ENCODE measurements at places on chromosomes 13 and 19.
A peak's percentile ranks its signal among the peaks of the same experiment; 100 is the strongest.

DNA sequence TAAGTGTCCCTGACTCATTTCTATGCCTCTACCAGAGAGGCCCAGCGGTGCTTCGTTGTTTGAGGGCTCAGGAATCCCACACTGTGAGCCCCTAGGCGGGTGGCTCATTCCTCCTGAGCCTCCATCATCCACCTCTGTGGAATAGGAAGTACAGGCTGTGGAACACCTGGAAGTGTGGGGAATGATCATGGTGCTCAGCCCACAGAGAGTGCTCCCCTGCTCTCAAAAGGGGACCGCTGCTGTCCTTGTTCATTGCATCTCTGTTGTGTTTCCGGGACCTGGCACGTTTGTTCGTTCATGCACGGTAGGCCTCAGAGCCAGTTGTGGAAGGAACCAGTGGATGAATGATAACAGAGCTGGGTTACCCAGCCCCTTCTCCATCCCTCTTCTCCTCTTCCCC lies 1.2 kb downstream of the ACP7 start:
- no peak for DNase-seq

DNA sequence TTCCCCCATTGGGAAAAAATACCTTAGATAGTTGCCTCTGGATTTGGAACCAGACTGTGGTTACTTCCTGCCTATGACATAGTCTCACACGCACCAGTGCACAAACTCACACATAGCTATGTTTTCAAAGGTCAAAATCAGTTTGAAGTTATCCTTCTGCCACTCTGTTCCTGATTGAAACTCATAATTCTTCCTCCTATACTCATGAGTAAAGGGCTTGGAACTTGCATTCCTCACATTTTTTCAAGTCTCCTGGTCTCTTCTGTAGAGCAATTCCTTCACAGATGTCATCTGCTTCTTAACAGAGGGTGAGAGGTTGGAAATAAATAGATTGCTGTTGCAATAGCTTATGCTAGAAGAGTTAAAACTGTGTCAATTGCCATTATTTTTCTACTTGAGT lies 18.6 kb upstream of the POSTN start:
- no peak for DNase-seq

- DNase-seq, result no peak
These were observed 47.3 kb upstream of the GPR183 start for GRCh38 chr13:99354371-99354951.

DNA sequence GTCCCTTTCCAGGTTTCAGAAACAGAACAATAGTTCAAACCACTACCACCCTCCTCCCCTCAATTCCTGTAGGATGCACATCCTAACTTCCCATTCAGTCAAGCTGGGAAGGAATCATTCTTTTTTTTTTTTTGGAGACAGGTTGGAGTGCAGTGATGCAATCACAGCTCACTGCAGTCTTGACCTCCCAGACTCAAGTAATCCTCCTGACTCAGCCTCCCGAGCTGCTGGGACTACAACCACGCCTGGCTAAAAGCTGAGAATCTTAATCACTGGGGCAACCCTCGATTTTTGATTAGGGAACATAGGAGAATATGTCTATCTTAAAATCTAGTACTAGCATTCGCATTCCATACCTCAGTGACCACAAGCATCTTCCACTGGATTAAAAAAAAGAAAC lies 146.2 kb downstream of the ABCC4 start:
- no peak for DNase-seq

DNA sequence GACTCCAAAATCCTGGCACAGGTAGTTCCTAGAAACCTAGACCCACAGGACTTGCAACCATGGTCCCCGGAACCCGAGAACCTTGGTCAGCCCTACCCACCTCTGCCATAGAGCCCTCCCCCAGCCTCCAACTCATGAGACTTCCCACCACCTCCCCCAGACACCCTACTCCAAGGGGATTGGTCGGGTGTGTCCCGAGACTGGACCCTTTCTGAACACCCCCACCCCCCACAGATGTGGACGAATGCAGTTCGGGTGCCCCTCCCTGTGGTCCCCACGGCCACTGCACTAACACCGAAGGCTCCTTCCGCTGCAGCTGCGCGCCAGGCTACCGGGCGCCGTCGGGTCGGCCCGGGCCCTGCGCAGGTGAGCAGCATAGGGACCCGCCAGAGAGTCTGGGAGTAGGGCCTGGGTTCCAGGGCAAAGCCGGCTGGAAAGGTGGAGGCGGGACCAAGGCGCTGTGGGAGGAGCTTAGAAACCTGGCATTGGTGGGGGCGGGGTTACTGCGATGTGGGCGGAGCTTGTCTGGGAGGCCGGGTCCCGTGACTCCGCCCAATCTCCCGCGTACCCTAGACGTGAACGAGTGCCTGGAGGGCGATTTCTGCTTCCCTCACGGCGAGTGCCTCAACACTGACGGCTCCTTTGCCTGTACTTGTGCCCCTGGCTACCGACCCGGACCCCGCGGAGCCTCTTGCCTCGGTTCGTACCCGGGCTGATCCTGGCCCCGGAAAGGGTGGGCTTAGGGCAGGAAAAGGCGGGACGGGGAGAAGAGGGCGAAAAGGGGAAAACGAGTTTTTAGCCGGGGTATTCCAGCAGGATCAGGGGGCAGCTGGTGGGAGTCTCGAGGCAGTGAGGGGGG lies 11.9 kb downstream of the LTBP4 start:
- DNase-seq, result peak; percentile 87

DNA sequence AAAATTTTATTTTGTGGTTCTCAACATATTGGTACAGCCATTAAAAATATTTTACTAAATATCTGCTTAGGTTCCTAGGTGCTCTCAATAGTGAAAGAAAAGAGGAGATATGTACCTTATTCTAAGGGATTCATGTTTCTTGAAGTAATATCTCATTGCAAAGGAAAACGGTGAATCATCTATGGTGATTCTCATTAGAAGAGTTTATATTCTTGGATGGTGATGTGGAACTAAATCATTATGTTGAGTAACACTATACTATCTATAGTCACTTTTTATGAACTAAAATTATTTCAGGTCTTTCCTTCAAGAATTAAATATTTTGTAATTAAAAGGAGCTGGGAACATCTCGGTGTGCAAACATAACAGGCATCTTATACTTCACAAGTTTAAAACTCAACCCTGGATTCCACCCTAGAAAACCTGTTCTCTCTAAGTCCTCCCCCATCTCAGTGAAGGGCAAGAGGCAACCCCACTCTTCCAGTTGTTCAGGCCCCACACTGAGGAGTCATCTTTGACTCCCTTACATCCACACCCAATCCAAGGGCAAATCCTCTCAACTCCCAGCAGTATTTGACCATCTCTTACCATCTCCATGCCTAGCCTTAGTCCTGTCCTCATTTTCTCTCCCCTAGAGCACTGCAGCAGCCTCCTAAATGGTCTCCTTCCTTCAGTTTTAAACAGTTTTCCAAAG lies 140.1 kb downstream of the RGCC start:
- no peak for DNase-seq

- no peak for DNase-seq
These were observed 62.4 kb downstream of the URI1 start for GRCh38 chr19:30004403-30004802.

DNA sequence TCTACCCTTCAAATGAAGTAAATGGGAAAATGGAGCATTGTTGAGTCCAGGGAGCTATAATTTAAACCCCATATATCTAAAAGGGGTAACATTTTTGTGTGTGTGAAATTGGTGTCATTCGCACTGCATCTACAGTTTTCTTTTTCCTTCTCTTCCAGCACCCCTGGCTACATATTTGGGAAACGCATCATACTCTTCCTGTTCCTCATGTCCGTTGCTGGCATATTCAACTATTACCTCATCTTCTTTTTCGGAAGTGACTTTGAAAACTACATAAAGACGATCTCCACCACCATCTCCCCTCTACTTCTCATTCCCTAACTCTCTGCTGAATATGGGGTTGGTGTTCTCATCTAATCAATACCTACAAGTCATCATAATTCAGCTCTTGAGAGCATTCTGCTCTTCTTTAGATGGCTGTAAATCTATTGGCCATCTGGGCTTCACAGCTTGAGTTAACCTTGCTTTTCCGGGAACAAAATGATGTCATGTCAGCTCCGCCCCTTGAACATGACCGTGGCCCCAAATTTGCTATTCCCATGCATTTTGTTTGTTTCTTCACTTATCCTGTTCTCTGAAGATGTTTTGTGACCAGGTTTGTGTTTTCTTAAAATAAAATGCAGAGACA lies 28.6 kb downstream of the ALOX5AP start:
- DNase-seq, result no peak

- no peak for DNase-seq
These were observed 5.6 kb downstream of the UHRF1 start for GRCh38 chr19:4914736-4915501.

GRCh38 chr19:44050740-44051649 lies 841 bp upstream of the ZNF223 start:
- peak; percentile 37 for DNase-seq

DNA sequence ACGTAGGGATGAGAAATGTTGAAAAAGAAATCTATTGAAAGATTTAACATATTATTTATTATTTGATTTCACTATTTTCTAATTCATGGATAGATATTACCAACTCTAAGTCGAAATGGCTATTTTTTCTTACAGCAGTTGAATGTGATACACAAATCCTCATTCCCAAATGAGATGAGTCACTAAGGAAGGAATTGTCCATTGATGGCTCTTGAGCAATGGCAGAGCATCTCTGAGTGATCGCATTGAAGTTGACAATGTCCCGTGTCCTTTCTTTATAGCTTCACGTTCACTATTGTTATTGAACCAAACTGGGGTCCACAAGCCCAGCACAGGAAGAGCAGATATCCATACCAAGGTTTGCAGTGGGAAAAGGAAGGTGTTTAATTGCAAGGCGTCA lies 648.3 kb upstream of the SPRY2 start:
- DNase-seq, result no peak

GRCh38 chr13:82323101-82323500 lies 1559.2 kb downstream of the SLITRK1 start:
- no peak for DNase-seq

DNA sequence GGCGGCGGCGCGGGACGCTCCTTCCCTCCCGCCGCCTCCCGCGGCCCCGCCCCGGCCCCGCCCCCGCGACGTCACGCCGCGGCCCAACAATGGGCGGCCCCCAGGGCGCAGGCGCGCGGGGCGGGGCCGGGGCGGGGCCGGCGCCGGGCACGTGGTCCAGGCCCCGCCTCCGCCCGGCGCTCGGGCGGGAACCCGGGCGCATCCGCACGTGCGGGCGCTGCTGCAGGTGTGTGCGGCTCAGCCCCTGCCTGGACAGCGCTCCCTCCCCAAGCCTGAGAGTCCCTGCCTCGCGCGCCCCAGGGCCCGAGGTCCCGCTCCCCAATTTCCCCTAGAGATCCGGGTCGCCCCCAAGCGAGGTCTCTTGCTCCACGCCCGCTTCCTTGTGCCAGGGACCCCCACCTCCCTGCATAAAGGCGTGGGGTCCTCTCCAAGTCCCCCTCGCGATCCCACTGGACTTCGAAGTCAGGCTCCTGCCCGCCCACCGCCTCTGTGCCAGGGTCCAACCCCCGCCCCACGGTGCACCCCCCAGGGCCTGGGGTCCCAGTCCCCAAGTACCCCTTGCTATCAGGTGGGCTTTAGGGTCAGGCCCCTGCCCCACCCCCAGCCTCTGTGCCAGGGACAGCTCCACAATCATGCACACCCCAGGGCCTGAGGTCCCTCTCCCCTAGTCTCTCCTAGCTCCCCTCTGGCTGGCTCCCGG lies at the start of gene MEX3D:
Gene MEX3D, minus strand, starts transcription at position 6 of the 700 bp plus-strand sequence. CDS start 267 bp downstream, outside the sequence.
- DNase-seq, result peak; percentile 68

DNA sequence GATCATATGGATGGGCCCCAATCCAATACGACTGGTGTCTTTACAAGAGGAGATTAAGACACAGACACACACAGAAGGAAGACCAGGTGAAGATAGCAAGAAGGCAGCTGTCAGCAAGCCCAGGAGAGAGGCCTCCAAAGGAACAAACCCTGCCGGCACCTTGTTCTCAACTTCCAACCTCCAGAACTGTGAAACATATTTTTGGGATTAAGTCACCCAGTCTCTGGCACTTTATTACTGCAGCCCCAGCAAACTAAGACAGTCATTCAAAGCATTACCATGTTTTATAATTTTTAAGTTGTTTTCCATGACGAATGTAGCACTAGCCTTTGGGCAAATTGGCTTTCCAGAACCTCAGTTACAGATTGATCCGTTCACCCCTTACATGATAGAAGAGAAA lies 11.3 kb downstream of the STARD13 start:
- no peak for DNase-seq

DNA sequence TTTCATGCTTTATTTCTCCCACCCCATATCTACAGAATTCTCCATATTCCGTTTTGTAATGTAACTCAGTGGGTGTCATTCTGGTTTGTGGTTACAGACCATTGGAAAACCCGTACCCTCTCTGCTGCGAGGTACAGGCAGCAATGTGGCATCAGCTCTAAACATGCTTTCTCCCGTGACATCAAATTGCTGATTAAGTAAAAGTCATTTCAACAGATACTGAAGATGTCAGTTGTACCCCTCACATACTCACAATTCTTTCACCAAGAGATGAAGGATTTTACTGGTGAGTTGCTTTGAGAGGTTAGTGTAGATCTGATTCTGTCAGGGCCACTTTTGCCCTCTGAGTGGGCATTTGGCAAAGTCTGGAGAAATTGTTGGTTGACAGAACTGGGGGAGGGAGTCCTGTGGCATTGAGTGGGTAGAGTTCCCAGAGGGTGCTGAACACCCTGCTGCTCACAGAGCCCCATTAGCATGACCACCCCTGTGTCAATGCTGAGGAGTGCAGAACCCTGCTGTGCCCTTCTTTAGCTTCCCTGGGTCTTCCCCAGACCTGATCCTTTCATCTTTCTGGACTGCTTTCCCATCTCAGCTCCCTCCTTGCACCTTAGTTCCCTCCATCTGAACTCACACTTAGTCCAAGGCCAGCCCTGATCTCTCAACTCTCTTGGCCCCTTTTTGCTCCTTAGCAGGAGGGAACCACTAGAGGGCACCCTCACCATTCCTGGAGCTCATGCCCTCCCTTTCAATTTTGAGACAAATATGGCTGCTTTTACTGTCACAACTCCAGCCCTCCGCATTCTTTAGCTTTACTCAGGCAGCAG lies 39.9 kb upstream of the CEACAM8 start:
- DNase-seq, result no peak

- no peak for DNase-seq
These were observed 370.7 kb downstream of the COG6 start for GRCh38 chr13:40026174-40026585.

DNA sequence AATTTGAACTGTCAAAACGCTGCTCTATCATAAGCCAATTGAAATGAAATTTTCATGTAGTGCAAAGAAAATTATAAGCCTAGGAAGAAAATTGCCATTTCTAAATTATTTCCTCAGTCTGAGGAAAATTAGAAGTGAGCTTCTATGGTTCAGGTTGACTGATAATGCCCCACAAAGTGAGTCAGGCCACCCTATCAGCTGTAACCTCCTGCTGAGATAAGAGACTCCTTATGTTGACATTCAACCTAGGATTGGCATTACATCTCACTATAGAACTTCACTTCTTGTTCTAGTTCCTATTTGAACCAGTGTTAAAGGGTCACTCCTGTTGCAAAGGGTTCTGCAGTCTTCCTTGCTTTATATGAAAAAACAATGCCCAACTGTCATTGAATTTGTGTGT lies 32.6 kb upstream of the RFC3 start:
- no peak for DNase-seq

All from H9 (cell line).